ENCODE measurements at places on chromosomes 13 and 19. TPM values are rescaled to one million over a fixed set of nuclear protein-coding genes. Genes with fewer than 3 reads are reported as not detected.
A peak's percentile ranks its signal among the peaks of the same experiment; 100 is the strongest.

DNA sequence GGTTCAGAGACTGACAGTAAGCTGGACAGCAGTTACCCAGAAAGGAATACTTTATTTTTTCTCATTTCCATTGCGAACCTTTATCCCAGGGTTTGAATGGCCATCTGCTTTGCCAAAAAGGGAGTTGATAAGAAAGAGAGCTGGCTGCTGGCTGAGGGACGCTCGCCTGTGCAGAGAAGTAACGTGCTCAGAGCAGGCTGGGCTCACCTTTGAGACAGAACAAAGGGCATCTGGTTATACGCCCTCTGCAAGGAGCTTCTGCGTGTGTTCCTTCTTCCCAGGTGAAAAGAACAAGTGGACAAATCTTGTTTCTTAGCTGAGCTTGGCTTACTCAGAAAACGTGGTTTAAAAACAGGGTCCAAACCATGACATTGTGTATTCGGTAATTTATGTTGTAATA, 47.4 kb downstream of the EFNB2 start:
- DNase-seq, result no peak

- DNase-seq, result no peak
Measured at GRCh38 chr13:113139577-113139976, 17.0 kb downstream of the F10 start.

The PSPN gene
- total RNA-seq, result 0.26 TPM

The EID2B gene
- total RNA-seq, result 0.79 TPM

DNA sequence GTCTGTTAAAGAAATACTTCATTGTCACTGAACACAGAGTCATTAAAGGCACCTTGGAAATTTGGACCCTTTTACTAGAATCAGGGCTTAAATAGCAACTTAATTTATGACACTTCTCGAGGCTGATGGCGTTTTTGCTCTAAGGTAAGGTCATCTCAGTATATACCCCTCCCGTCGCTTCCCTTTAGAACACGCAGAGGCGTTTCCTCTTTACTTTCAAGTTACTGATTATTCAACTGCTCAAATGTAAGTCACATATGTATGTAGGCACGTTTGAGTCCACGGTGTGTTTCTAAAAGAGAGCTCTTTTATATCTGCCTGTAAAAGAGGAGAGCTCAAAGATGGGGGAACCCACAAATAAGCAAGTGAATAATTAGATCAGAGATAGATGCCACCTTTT, 181.5 kb downstream of the TSHZ3 start:
- DNase-seq, result no peak

GRCh38 chr13:98999639-98999952, 21.7 kb upstream of the DOCK9 start:
- no peak for DNase-seq

GRCh38 chr13:96779691-96780090, 214.6 kb downstream of the OXGR1 start:
- no peak for DNase-seq

GRCh38 chr13:41345914-41346589, 35.0 kb downstream of the NAA16 start:
- DNase-seq, result peak; percentile 5

- peak; percentile 16 for DNase-seq
Measured at GRCh38 chr13:42894765-42895243, 97.2 kb downstream of the EPSTI1 start.

DNA sequence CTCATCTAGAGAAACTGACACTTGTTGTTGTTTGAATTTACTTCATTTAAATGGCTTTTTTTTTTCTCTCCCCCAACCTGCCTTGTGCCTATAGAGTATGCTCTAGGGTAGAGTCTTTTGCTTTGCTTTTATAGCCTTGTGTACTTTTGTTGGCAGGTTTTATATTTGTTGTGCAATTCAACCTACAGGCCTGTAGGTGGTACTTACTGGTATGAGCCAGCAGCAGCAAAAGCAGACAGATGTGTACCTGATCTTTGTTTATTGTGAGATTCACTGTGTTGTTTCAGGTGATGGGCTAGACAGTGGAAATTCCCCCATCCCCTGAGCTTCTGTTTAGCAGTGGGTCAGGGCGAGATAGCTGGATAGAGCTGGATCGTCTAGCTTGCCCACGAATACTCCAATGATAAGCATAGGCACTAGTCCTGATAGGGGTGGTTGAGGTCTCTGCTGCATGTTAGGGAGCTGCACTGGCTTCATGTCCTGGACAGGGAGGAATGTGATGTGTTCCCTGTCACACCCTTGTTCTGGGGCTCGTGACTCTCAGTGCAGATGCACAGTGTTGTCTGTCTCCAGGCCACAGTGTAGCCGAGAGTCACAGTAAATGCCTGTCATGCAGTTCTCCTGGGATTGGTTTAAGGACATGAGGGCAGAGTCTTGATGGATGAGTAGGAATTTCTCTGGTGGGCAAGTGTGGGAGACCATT, 21.3 kb downstream of the DNAJC3 start:
- peak; percentile 42 for DNase-seq

DNA sequence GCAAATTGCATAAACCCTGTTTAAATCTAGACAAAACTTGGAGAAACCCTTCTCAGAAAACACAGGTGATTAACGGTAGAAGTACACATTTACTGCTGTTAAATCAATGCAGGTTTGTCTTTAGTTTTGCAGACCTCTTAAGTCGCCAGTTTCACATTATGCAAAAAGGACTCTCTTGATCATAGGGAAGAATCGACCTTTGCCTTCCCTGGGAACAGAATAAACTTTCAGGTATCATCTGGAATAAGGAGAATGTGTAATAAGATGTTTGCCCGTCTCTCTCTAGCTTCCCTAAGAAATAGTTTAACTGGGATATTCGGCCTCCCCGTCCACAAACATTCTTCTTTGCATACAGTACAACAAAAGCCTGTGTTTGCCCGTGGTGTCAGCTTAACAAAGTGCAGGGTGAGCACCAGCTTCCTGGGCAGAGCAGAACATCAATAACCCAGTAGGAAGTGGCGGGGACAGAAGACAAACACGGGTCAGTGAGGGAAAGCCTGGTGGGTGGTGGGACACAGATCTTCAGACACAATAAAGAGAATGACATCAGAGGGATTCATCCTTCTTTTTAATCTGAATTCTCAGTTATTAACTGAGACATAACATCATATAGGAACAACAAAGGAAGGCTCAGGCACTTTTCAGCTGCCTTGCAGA, 1077.7 kb upstream of the SLC10A2 start:
- no peak for DNase-seq

DNA sequence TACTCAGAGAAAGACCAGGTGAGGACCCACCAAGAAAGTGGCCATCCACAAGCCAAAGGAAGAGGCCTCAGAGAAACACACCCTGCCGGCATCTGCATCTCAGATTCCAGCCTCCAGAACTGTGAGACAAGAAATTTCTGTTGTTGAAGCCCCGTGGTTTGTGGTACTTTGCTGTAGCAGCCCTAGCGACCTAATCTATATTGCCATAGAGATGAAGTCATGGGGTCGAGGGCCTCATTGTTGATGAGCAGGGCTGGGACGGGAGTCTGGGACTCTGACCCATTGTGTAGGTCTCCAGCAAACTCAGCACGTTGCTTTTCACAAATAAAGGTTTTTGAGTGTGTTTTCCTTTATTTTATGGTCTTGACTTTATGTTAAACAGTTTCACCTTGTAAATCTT, 174.9 kb downstream of the TNFSF13B start:
- DNase-seq, result no peak

- no peak for DNase-seq
Measured at GRCh38 chr13:63044589-63045313, 1629.1 kb upstream of the PCDH20 start.

GRCh38 chr13:60590800-60591747, 194.1 kb downstream of the TDRD3 start:
- DNase-seq, result no peak

GRCh38 chr13:85080691-85081090, 718.5 kb downstream of the SLITRK6 start:
- no peak for DNase-seq

The LGALS7B gene
- 1,636 TPM for total RNA-seq

The TEX101 gene
- total RNA-seq, result not detected

- peak; percentile 38 for DNase-seq
Measured at GRCh38 chr13:41691274-41691673, 233.9 kb downstream of the RGCC start.

DNA sequence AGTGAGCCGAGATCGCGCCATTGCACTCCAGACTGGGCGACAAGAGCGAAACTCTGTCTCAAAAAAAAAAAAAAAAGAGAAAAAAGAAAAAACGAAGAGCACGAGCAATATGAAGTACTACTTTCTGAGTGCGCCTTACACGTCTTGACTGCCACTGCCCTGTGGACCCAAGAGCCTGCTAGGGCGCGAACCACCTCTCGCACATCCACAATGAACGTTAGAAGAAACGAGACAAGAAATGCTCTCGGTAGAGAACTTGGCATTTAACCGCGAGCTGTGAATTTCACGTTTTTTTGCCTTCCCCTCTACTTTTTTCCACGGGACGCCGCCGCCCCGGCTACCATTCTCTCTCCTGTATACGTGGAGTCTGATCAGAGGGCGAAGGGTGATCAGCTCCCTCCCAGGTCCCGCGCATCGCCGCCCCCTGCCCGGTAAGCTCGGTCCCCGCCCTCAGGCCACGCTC, 454 bp downstream of the TIMM44 start:
- no peak for DNase-seq

- DNase-seq, result no peak
Measured at GRCh38 chr19:30551271-30551670, 179.1 kb downstream of the ZNF536 start.

DNA sequence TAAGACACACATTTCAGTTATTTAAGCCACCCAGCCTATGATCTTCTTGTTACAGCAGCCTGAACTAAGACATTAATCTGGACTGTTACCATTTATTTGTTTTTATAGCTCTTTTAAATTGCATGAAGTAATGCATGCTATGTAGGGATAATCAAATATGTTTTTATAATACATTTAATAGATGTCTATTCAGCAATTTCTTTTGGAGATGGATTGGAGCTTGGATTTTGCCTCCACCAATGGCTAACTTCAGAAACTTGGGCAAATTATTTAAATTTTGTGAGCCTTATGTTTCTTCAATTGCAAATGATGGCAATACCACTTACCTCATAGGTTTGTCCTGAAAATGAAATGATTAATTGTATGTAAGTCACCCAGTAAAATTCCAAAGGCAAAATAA, 288.7 kb downstream of the GPC6 start:
- DNase-seq, result no peak

- no peak for DNase-seq
Measured at GRCh38 chr13:101970341-101970740, 431.5 kb downstream of the FGF14 start.

- peak; percentile 35 for DNase-seq
Measured at GRCh38 chr13:25292301-25292700, 5.0 kb upstream of the MTMR6 start.

Measured in bronchial epithelial cell (primary cell).